PC-9 (cell line): ENCODE measurements at places on chromosomes 13 and 19.

GRCh38 chr19:19105365-19106055, 32.8 kb downstream of the TMEM161A start:
- no peak for DNase-seq

GRCh38 chr19:37074111-37074510, 4.1 kb upstream of the ZNF420 start:
- DNase-seq, result no peak

- DNase-seq, result no peak
Measured at GRCh38 chr19:46287585-46287984, 9.3 kb upstream of the HIF3A start.

GRCh38 chr13:60514891-60515290, 117.9 kb downstream of the TDRD3 start:
- no peak for DNase-seq

GRCh38 chr19:23772675-23773063, 14.0 kb upstream of the ZNF681 start:
- no peak for DNase-seq

DNA sequence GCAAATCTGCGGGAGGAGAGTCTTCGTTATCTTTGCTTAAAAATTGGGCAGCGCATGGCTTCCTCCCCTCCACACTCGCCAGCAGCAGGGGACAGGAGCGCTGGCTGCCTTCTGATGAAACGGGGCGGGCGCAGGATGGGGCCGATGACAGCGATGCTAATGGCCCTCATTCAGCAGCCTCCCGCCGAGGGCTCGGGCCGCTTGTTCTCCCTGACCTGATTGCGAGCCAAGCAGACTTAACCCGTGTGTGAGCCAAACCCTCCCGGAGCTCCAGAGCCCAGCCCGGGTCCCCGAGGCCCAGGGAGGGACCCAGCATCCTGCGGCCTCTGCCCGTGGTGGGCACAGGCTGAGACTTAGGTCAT, 90.3 kb downstream of the KDM4B start:
- no peak for DNase-seq

DNA sequence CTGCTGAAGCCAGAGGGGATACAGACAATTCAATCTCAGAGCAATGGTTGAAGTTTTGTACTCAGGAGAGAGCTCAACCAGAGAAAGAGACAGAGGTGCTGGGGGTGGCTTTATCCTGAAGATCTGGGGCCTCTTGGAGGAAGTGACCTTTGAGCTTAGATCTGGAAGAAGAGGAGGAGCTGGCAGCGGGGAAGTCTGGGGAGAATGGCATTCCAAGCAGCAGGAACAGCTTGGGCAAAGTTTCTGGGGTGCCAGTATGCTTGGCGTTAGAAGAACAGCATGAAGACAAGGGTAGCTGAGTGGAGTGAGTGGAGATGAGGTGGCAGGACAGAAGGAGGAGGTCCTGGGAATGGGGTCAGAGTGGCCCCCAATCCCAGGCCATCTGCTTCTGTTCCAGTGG, 11.3 kb downstream of the MAST3 start:
- no peak for DNase-seq

DNA sequence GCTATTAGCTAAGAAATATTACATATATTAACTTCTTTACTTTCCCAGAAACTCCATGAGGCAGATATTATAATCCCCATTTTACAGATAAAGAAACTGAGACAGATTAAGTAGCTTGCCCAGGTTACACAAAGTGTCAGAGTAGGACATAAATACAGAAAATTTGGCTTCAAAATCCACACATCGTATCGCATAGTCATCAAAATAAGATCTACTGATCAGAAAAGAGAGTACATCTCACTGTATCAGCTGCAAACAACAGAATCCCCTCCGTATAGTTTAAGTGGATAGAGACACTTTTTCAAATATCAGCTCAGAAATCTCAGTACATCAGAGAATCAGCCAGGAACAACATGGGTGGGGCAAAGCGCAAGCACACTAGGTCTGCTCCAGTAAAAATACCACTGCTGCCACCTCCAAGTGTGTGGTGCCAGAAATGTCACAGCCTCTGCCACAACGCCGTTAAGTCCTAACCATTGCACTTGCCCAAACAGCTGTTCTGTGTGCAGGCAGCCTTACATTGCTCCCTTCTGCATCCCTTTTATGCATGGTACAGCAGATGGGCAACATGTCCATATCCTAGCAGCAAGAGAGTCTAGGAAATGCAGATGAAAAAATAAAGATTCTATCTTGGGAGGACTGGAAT, 204.8 kb downstream of the KLF12 start:
- no peak for DNase-seq

- no peak for DNase-seq
Measured at GRCh38 chr13:95677564-95678266, 776 bp downstream of the DNAJC3 start.

DNA sequence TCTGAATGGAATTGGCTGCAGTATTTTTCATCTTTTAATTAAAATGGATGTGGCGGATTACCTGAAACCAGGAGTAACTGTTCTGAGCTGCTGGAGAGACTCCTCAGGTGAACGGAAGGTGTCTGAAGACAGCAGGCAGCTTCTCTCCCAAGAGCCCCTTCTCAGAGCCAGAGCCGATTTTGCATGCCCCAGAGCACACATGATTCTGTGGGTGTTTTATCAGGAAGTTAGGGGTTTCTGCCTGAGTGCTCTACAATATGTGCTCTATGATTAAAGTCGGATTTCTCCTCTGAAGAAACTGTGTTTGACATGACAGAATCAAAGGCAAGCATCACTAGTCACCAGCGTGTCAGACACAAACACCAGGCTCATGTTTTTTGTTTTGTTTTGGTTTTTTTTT, 60.7 kb upstream of the MCF2L start:
- DNase-seq, result no peak
